ENCODE measurements at places on chromosomes 4 and X.

GRCh38 chr4:186265683-186266652 is at the start of gene F11:
Gene F11 (plus strand): TSS chr4:186266189. CDS start chr4:186267137, 948 bp downstream.
- DNase-seq, result no peak

DNA sequence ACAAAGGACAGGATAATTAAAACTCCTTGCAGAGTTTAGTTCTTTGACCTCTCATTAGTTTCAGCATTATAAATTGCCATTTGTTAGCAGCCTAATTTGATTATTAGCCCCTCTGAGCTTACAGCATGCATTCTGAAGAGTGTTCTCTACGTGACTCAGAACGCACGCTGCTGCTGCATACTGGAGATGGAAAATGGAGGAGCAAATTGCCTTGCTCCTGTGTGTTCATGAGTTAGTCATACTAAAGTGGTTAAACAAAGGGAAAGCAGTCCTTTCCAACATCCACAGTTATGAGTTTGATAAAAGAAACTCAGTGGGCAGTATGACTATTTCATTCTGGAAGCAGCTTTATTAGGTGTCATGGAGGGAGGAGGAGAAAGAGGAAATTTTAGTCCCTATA is 922.5 kb downstream of the RPA4 start:
- no peak for DNase-seq

GRCh38 chrX:31320740-31321139 is 248.9 kb upstream of the FTHL17 start:
- peak; percentile 20 for DNase-seq

DNA sequence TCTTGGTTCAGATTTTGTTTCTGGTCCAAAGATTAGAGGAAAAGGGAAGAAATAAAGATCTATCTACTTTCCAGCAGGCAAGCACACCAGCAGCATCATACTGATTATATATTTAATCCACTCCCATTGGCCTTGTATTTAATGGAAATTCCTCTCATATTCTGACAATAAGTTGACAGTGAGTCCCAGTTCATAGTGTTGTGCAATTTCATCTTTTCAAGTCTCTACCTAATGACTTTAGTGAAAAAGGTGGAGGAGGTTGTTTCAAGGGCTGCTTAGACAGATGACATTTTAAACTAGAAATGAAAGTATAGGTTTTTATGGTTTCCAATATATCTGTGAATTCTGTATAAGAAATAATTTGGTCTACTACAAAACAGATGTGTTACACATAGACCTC is 298.6 kb downstream of the PABPC4L start:
- no peak for DNase-seq

- no peak for DNase-seq
Measured at GRCh38 chr4:155249016-155249566, 40.7 kb downstream of the NPY2R start.

- peak; percentile 83 for DNase-seq
Measured at GRCh38 chr4:75745161-75745560, 20.8 kb downstream of the USO1 start.

DNA sequence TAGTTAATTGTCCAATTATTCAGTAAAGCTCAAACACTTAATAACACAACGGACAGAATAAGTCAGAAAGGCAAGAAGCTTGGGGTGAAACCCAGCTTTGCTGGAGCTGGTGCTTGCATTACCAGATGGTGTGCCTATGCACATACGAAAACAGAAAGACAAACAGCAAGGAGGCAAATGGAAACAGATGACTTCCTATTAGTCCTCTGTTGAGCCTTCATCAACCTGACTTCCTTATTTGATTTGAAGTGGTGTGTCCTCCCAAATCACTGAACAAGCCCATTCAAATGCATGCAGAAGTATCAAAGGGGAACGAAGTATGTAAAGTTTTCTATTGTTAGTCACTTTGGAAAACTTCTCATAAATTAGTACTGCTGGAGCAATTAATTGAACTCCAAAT is 166.2 kb downstream of the ATP10D start:
- DNase-seq, result no peak

DNA sequence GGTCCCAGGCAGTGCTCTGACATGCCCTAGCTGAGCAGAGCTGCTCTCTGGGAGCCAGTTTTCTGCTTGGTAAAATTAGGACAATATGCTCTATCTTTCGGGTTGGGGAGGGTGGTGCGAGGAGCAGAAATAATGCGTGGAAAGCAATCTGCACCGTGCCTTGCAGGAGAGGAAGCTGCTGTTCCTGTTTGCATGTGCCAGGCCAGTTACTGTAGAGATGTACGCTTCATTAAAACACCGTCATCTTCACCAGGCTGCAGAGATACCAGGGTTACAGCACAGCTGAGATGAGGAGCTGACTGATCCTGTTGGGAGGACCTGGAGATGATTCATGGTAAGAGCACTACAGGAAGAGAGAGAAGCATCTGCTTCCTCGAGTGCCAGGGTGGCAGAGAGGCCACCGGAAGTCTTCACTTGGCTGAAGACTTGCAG is 29.5 kb upstream of the IRF2 start:
- peak; percentile 10 for DNase-seq

GRCh38 chr4:96003951-96004740 is 164.3 kb downstream of the PDHA2 start:
- DNase-seq, result peak; percentile 18

GRCh38 chrX:69085151-69085550 is 80.1 kb downstream of the PJA1 start:
- DNase-seq, result no peak

GRCh38 chr4:39635023-39635422 is 3.6 kb downstream of the SMIM14 start:
- no peak for DNase-seq

DNA sequence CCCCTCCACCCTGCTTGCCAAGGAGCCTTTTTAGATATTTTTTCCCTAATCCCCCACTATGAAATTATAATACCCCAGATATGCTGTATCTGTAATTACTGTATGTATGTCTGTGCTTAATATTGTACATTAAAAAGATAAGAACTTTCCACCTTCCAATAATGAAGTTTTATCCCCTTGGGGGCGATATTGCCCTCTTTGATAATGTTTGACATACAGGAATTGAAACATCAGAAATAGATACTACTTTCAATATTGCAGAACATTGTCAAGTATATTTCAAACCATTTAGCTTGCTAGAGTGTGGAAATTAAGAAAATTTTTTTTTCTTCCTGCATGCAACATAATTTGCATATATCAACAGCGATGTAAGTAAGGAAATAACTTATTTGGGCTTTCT is 58.9 kb downstream of the NAF1 start:
- peak; percentile 51 for DNase-seq

- DNase-seq, result no peak
Measured at GRCh38 chr4:157792716-157793115, 380.1 kb downstream of the GASK1B start.

GRCh38 chr4:89158884-89159503 is 47.7 kb downstream of the TIGD2 start:
- peak; percentile 72 for DNase-seq

GRCh38 chr4:143344774-143345173 is 8.1 kb downstream of the GAB1 start:
- peak; percentile 31 for DNase-seq

GRCh38 chr4:175767150-175767549 is 44.9 kb downstream of the GPM6A start:
- DNase-seq, result no peak

DNA sequence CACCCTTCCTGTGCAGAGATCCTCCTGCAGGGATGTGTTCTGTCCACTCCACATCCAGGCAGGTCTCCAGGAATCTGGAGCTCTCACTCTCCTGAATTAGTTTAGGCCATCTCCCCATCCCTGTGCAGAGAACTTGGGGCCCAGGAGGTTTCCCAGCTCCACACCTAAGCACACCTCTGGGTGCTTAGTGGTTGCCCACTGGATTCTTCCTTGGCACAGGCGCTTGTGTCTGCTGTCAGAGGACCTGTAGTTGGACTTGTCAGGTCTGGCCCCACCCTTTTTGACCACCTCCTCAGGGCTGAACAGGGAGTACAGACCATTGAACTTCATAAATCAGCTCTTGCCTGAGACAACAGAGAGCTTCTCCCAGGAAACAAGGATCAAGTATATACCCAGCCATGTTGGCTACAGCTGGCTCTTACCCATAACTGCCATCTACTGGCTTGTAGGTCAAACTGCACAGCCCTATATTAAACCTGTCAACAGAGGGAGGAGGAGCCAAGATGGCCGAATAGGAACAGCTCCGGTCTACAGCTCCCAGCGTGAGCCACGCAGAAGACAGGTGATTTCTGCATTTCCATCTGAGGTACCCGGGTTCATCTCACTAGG is 275.5 kb downstream of the PPARGC1A start:
- DNase-seq, result peak; percentile 58

GRCh38 chr4:148964456-148964855 is 522.2 kb upstream of the NR3C2 start:
- no peak for DNase-seq

- DNase-seq, result no peak
Measured at GRCh38 chrX:140510895-140511295, 6.0 kb upstream of the SOX3 start.

DNA sequence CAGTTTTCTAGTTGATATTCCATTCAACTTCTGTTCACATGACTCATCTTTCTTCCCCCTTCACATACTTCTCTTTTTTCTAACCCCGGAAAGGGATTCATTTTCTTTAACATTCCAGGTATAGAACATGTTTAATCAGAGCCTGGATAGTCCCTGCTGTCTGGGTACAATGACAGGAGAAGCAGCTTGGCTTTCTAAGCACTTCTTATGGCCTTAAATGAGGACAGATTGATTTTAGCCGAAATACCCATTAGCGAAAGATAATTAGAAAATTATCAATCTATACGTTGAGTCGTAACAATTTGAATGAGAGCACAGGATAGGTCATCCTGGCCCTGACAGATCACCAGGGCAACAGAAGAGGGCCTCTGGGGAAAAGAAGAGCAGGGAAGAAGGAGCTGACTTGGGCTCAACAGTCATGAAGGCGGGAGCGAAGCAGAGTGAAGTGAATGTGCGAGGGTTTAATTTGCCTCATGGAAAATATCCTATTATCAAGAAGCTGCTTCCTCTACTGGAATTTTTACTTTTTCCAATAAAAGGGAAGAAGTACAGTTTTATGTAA is 62.2 kb downstream of the PPP1R2C start:
- no peak for DNase-seq

DNA sequence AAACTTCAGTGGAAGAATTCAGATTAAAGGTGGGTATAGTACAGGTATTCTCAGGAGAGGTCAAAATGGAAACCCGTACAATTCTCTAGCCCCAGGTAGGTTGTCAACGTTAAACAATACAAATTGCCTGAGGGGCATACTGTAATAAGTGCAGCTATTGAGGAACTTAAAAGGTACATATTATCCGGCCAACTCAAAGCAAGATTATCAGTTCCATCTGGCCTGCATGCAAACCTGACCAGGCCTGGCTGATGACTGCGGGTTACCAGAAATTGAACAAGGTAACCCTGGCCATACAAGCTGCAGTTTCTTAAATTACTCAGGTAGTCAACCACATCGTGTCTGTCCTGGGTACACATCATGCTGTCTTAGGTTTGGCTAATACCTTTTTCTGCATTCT is 12.3 kb upstream of the ZNF630 start:
- DNase-seq, result no peak

- no peak for DNase-seq
Measured at GRCh38 chr4:85094735-85095134, 128.2 kb upstream of the WDFY3 start.

DNA sequence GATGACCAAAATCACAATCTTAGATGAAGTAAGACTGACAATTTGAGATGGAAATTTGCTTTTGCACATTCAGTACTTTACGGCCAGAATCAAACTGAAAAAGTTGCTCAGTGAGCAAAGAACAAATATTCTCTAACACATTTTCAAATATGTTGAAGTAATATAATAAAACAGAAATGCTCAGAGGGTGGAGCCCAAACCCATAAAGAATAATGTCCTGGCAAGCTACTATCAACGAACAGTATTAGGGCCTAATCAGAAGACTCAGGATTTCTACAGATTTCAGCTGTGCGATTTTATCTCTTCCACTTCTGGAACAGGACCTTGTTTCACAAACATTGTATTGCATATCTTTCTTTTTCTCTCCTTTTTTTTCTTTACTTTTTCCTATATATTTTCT is 505.0 kb downstream of the TECRL start:
- DNase-seq, result no peak

DNA sequence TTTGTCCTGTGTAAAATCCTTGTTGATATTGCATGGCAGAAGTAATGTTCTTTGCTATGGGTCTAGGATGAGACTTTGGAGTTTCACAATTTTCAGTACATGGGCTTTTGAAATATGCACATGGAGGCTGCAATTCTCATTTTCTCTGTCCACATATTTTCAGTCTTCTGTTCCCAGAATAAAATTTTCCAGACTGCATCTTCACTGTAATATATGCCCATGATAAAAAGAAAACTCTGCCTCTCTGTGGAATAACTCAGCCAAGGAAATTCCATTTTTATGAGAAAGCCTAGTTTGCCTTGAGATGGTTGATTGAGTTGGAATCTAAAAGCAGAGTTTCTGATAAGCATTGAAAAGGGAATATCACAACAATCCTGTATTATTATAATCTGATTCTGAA is 601.4 kb upstream of the AADAT start:
- peak; percentile 5 for DNase-seq

- DNase-seq, result no peak
Measured at GRCh38 chr4:155772459-155773195, 13.8 kb downstream of the GUCY1B1 start.

GRCh38 chr4:60809486-60809800 is 390.7 kb upstream of the ADGRL3 start:
- DNase-seq, result no peak

GRCh38 chrX:22392133-22392948 is 119.6 kb downstream of the CBLL2 start:
- DNase-seq, result no peak
